ENCODE measurements at places on chromosomes 1 and 21.
A peak's percentile ranks its signal among the peaks of the same experiment; 100 is the strongest.

GRCh38 chr1:97017895-97018294 is 296.3 kb downstream of the PTBP2 start:
- DNase-seq: peak; percentile 14

DNA sequence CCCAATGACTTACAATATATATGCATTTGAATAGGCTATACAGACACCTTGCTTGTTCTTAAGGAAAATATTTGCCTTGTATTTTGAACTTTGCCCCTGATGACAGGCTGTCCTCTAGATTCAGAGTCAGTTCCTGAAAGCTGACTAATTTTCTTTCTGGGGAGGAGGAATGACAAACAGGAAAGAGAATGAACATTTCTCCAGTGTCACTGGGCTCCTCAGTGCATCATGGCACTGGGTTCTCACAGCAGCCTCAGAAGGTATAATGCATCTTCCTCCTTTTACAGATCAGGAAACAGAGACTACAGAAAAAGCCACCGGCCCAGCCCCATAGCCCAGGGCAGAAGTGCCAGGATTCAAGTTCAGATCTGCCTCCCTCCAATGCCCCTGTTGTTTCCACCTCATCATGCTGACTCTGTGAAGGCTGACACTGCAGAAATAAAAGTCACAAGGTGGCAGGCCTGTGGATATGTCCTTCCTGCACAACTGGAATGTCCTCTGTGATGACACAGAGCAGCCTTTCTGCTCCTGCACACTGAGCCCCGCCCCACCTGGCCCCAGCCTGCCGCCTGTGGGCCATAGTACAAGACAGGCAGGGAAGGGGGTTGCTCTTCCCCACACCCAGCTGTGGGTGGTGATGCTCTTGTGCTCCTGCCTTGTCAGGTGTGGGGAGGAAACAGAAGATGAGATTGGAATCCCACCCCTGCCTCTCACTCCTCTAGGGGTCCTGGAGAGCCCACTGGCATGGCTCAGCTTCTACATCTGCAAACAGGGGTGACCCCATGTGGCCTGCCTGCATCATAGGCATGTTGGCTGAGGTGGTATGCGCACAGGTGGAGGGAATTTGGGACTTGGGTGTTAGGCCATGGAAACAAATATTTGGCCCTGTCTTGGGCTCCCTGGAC is 6.4 kb downstream of the TTC22 start:
- DNase-seq: no peak

DNA sequence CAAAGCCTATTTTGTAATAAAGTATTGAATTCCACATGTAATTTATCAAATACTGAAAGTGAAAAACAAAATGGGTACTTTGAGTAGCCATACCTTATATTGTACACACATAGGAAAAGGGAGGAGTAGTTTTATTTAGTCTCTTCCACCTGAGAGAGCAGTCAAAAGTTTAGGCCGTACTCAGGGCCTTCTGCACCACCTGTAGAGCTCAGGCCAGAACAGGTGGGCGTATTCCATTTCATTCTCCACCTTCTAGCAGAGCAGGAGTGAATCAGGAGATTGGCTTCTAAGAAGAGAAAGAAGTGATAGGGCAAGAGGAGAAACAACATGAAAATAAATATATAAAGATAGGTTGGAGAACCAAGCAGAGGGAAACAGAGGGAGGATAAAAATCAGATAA is 44.0 kb downstream of the TRAF5 start:
- no peak for DNase-seq

DNA sequence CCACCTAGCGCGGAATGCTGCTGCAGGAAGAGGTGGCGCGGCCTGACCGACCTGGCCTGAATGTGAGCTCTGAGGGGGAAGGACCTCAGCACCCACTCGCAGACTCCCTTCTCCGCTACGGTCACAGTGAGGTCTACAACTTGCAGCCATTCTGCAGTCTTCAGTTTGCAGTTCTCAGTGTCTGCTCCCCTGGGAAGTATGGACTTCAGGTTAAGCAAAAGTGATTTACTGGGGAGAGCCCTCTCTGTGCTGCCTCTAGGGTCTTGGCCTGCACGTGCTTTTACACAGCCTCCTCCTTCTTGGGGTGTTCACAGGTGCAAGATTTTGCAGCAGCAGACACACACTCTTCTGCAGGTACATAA is 296.0 kb downstream of the OMA1 start:
- DNase-seq: no peak

DNA sequence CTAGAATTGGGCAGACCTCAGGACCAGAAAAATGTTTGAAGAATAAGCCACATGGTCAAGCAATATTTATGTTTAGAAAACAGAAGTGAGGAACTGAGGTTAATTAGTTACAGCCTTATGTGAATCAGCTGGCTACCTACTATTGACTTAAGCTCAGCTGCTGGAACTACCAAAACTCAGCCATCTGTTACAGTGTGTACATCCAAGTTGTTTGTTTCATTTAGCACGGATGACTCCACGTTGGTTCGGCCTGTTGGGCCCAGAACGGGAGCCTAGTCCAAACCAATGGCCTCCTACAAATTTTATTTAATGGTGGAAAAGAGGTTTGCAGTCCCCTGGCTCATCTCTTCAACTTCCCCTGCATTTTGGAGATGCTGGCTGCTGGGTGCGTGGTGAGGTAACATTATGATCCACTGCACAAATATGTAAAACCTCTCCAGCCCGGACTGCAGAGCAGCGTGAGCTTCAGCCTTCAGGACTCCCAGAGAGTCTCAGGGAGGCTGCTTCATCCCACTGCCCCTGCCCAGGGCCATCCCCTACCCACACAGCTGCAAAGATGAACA is 143.4 kb downstream of the ZZZ3 start:
- DNase-seq: no peak

- no peak for DNase-seq
These were observed 363.9 kb upstream of the PROX1 start for GRCh38 chr1:213623862-213624261.

DNA sequence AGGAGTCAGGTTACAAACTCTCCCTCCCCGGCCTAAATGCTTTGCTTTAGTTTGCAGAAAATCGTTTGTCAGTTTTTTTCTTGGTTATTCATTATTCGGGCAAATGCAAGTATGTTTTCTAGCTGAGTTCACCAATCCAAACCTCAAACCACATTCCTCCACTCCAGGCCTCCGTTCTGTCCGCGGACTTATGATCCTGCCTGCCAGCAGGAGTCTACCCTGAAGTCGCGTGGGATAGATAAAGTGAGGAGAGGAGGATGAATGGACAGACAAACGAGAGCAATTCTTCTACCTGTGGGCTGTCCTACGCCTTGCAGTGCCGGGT is 1.3 kb downstream of the ADAMTS1 start:
- no peak for DNase-seq

DNA sequence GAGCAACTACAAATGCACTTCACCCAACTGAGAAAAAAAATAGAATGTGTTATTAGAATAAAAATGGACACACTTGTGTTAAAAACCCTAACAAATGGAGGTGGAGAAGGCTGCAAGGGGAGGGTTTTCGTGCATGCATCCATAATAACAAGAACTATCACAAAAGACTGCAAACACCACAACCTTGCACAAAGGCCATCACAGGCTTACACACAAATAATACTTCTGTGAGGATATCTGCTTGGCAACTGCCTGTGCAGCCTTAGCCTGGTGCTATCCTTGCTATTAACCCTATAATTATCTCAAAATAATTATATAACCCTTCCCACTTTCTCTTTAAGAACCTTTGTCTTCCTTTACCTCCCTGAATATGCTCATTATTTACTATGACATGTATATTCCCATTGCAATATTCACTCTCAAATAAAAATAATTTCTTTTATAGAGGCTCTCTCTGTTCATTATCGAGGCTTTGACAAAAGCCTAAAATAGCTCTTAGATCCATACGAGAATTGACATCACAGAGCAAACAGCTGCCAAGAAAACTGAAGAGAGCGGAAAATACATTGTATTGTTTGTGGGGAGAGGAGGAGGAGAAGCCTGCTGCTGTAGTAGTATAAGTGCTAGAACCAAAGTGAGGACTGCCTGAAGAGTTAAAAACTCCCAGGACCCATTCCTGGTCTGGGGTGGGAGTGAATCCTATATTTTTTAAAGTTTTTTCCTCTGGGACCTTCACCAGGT is 1768.7 kb downstream of the BRINP3 start:
- peak; percentile 44 for DNase-seq

- no peak for DNase-seq
These were observed 92.5 kb upstream of the RUNX3 start for GRCh38 chr1:25022361-25023189.

- peak; percentile 76 for DNase-seq
These were observed 159.2 kb downstream of the RUNX1 start for GRCh38 chr21:34889676-34890469.

DNA sequence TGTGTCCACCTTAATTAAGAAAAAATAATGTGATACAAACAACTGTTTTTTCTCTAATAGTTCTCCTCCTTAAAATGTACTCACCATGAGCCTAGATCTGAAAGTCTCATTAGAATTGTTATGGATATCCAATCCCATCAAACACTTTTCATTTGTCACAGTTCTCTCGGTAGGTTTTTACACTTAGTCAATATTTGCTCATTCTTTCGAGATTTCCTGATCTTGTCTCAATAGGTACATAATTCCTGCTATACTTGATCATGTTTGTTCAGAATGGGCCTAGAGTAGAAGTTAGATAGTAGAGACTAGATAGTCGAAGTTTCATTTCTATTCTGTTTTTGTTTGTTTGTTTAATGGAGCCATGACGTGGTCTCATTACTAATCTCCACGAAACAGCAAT is 2005.7 kb downstream of the NCAM2 start:
- no peak for DNase-seq

- DNase-seq: no peak
These were observed 1.8 kb downstream of the NCMAP start for GRCh38 chr1:24557711-24558131.

DNA sequence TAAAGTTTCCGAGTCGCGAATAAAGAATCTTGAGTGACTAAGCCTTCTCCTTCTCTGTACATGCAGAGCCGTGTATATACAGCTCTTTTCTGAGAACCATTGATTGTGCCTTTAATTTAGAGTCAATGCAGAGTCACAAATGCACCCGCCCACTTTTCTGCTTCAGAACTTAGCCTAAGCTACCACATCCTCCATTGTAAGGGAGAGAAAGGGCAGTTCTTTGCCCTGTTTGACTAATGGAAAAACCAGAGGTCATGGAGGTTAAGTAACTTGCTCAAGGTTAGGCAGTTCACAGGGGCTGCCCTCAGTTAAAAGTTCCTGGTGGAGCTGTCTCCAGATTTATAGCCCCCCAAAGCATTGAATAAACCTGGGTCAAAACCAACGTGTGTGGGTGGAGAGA is 139.6 kb downstream of the TOMM20 start:
- DNase-seq: no peak

GRCh38 chr1:173666646-173667045 is 3.0 kb downstream of the ANKRD45 start:
- DNase-seq: no peak

GRCh38 chr1:109516872-109517271 is 7.3 kb upstream of the AMIGO1 start:
- no peak for DNase-seq

GRCh38 chr21:46666941-46667740 is 31.7 kb downstream of the PRMT2 start:
- DNase-seq: peak; percentile 48

- no peak for DNase-seq
These were observed 150.3 kb downstream of the PEX14 start for GRCh38 chr1:10625076-10625475.

DNA sequence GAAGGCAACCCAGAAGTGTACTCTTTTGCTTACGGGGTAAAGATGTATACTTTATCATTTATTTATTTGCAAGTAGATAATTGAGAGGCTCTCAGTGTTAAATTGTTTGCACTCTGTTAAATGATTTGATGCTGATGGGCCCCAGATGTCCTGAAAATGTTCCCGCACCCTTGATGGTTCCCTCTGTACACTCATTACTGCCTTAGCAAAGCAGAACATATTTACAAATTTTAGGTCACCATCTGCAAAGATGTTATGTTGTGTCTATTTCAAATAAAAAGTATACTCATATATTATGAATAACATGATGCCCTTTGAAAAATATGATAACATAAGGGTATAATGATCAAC is 240.5 kb upstream of the SNX7 start:
- no peak for DNase-seq

DNA sequence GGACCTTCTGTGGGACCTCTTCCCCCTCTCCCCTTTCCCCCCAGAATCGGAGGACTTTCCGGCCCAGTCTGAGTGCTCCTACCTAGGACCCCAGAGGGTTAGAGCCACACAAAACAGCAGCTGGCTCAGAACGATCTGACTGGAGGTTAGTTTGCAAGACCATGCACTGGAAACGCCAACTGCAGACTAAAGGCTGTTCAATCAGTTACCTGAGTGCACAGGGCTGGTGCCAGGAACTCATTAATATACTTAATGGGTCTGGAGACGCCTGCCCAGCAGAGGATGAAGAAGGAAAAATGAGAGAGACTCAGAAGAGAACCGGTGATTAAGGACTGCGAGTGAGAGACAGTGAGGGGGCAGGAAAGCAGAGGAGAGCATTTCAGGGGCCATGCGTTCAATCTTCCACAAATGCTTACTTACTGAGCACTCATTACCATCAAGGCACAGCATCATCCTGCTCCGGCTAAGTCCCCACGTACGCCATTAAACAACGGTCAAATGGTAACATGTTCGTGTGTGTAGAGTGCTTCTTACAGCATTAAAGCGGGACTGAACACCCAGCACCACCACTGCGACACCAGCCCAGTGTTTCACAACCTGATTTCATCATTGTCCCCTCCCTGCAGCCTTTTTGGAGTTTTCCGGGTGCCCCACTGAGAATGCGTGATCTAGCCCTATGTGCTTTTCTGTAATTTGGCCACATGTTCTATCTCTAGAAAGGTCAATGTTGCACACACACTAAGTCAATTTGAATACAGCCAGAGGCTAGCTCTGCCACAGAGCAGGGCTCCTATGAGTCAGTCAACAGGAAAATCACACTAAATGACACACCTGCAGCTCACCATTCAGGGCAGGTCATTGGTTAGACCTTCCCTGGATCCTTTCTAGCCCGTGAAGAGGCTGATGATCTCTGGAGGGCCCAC is 7.6 kb downstream of the ENO1 start:
- DNase-seq: no peak

DNA sequence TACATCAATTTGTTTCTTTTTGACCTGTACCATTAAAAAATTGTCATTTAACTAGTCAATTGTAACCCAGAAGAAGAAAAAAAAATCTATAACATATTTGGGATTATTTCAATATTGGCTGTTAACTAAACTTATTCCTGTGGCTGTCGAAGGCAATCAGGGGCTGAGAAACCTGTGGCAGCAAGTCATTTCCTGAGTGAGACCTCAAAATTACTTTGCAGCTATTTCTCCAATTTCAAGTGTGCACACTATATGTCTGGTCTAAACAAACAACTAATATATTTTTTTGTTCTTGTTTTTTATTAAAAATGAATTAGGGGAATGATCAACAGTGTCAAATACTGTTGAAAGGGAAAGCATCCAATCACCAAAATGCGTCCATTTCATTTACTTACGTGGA is 1357.6 kb upstream of the B3GALT2 start:
- DNase-seq: no peak

- DNase-seq: no peak
These were observed 20.2 kb downstream of the COQ8A start for GRCh38 chr1:226960256-226960655.

DNA sequence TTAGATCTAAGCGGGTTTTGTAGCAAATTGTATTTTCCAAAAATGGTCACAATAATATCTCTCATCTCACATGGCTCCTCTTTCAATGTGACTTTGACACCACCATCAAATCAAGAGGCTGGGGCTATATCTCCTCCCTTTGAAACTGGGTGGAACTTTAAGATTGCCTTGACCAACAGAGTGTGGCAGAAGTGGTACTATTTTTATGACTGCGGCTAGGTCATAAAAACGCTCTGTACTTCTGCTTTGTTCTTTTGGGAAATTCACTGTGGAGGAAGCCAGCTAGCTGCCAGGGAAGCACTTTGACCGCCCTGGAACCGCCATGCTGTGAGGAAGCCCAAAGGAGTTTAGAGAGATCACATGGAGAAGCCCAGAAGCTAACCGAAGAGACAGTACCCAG is 50.7 kb upstream of the ACOT11 start:
- no peak for DNase-seq

Measured in NCI-H146 (cell line).